Urinary bladder (tissue), 4 donors: ENCODE measurements at places on chromosomes 16 and 17.

- no peak for DNase-seq
Observed at GRCh38 chr17:64626827-64627226, 35.3 kb downstream of the SMURF2 start.

DNA sequence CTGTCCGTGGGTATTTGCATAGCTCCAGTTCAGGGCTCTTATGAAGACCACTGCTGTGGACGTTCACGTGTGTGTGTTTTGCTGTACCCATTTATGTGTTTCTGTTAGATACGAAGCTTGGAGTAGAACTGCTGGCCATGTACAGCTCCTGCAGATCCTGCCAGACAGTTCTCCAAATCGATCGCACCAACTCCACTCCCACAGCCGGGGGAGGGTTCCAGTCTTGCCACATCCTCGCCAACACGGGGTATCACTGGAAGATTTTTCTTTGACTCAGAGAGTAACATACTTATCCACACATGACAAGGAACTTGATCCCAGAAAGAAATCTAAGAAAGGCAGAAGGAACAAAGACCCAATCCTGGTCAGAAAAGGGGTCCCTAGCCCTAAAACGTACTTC, 37.4 kb downstream of the TMEM186 start:
- no peak for DNase-seq

DNA sequence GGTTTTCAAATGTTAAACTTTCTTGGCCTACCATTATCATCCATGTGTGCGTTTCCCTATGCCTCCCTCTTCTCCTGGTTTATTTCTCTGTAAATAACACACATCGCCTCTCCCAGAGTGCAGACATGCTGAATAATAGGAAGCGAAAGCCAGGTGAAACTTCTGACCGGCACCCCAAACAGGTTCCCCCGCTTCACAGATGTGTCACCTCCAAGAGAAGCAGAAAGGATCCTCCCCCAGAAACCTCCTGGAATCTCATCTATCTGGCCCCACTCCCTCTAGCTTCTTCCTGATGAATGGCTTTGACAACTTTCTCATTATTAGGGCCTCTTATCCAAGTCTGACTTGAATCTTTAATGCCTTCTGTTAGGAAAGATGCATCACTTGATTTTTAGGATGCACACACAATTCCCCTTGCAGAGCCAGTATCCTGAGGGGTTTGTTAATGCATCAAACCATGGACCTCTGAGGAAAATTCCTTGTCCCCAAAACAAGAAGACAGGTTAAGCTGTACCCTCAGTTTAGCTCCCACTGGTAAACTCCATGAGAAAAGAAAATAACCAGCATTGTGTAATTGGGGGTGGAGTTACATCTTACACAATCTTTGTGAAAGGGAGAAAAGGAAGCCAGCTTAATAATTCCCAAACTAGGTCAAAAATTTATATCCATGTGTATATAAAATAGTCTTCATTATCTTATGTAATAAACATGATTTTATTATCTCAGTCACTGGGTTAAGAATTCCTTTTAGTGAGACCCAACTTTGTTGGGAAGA, 20.1 kb upstream of the HYDIN start:
- DNase-seq = no peak

DNA sequence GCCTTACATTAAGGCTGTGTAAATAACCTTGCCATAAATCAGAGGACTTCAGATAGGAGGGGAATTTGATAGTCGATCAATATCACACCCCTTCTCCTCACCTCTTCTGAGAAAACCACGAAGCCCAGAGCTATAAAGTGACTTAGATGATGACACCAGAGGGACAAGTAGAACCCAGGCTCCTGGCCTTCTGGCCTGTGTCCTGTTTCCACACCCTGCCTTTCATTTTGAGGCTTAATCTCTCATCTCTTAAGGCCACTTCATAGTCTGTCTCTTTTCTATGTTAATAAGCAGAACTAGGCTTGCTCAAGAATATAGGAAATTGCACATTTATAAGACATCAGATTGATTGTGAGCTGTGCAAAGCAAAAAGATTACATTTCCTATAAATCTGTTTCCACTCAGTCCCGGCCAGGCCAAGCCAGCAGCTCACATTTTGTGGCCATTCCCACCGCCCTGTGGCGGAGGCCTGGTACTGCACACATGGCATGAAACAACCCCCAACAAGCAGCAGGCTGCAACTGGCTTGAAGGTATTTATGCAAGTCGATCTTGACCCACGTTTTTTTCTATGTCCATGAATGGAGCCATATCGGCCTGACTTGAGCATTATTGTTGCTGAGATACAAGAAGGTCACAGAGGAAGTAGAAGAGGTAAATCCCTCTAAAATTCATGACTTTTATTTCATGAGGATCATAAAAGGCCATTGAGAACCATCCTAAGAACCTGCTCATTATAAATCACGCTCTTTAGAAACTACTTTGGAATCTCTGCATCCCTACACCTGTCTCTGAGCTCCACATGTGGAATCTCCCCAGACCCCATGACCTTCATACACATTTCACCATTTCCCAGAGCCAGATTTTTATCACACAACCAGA, 93.7 kb downstream of the PMP22 start:
- peak; percentile 43 for DNase-seq

DNA sequence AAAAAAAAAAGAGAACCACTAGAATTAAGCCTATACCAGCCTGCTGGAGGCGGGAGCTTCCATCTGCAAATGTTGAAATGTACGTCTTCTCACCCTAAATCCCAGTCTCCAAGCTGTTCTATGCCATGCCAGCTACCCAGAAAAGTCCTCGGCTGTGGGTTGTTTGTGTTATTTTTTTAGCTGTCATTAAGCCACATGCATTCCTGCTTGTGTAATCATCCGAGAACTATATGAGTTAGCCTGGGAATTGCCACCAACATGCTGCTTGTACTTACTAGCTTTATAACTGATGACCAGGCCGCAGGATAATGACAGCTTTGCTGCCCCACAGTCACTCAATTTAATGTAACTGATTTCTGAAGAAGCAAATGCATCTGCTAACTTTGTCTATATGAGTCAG, 313.9 kb upstream of the SALL1 start:
- DNase-seq = no peak

DNA sequence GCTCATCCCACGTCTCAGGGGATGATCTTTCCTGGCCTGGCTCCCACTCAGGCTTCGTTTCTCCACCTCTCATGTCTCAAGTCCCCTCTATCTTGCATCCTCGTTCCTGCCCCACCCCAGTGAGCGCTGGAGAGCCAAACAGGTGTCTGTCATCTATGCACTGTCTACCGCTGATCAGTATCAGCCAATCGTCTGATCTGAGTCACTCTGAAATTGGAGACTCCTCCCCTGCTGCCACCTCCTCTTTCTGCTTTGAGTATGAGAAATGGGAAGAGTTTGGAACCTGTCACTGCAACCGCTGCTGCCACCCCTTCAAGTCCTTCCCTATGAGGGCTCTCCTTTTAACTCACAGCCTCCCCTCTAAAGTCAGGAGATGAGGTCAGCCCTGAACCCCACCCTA, 28.0 kb downstream of the FZD2 start:
- DNase-seq = no peak

- no peak for DNase-seq
Observed at GRCh38 chr17:75557075-75557851, 30.3 kb upstream of the MYO15B start.

GRCh38 chr16:82750068-82750467, 123.3 kb downstream of the CDH13 start:
- no peak for DNase-seq

DNA sequence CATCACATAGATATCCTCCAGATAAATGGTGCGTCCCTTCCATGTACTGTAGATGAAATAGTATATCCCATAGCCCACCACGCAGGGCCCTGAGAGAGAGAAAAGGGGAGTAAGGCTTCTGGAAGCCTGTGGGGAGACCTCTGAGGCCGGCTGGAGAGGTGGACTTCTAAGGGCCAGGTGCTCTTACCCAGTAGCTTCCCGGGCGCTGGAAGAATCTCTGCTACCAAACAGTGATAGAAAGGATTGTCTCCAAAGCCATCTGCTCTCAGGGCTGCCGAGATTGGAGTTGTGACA, 718 bp downstream of the SAT2 start:
- no peak for DNase-seq

- no peak for DNase-seq
Observed at GRCh38 chr16:49440156-49441065, 66.8 kb downstream of the C16orf78 start.

- no peak for DNase-seq
Observed at GRCh38 chr17:82679586-82680465, 18.7 kb downstream of the RAB40B start.

DNA sequence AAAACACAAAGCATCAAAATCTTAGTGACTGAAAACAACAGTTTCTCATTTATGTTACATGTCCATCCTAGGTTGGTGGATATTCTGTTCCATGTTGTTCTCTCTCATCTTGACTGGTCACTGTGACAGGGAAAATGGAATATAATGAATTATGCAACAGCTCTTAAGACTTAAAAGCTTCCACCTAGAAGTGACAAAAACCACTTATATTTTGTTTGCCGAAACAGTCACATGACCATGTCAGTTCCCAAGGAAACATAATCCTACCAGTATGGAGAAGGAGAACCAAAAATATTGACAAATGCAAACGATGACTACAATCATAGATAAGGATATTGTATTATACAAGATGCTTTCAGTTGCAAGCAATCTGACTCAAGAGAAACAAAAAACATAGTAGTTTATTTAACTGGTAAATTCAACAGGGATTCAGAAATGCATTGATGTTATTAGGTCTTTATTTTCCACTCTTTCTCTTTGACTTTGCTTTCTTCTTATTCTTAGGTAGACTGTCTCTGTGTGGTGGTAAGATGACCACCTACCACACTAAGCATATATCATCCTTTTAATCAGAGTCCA, 103.8 kb downstream of the SSH2 start:
- DNase-seq = no peak

- DNase-seq = no peak
Observed at GRCh38 chr17:40793832-40794231, 5.9 kb downstream of the KRT28 start.

- no peak for DNase-seq
Observed at GRCh38 chr17:66524877-66525276, 222.5 kb downstream of the PRKCA start.

- DNase-seq = no peak
Observed at GRCh38 chr17:58219789-58220183, 731 bp upstream of the MKS1 start.

DNA sequence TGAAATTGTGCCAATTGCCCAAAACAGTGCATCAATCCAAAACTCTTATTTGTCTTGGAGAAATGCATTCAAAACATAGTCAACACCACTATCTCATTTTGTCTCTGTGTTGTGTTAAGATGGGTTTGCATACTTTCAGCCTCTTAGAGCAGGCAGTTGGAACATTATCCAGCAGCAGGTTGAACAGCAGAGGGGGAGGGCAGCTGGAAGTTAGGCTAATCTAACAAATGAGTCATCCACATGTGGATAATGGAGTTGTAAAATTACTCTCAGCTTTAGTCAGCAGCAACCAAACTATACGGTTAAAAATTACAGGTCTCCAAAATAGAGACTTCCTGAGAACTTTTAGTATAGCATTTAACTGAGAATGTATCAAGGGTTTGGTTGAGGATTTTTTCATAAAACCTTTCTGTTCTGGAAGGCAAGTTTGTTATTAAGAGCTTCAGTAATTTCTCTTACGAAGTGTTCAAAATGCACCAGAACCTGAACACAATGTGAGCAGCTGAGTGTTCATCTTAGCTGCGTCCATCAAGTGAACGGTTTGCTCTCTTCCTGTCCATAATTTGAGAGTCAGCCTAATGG, 46.3 kb downstream of the PRKCA start:
- no peak for DNase-seq

GRCh38 chr16:67399218-67399733, 6.0 kb upstream of the TPPP3 start:
- no peak for DNase-seq

- DNase-seq = no peak
Observed at GRCh38 chr16:53896722-53897121, 192.8 kb downstream of the FTO start.

GRCh38 chr16:70160388-70160787, 13.2 kb upstream of the CLEC18C start:
- no peak for DNase-seq

- DNase-seq = no peak
Observed at GRCh38 chr17:36721560-36722120, 120.3 kb downstream of the MRM1 start.

- no peak for DNase-seq
Observed at GRCh38 chr16:46850619-46851555, 19.9 kb upstream of the C16orf87 start.

DNA sequence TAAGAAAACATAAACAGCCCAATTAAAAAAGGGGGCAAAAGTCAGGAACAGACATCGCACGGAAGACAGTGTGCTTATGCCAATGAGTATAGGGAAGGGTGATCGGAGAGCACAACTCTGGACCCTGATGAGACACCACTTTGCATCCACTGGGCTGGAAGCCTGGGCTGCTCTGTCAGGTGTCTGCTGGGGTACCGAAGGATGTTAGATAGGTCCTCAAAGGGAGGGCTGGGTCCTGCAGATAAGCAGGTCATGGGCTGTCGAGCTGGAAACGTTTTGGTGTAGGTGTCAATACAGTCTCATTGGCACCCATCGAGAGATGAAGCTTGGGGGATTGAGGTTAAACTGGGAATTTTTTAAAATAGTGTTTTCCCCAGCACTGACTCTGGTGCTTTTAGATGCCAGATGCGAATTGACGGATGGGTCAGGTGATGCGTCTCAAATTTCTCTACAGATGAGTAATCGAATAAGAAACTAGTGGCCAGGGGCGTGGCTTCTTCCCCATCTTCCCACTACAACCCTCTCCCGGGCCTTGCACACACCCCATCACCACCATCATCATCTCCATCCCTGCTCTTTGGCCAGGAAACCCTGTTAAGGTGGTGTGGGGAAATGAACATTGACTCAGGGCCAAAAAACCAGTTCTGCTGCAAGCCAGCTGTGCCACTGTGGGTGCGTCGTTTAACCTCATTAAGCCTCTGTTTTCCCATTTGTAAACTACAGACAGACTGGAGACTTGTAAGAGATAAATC, 47.8 kb upstream of the IRF8 start:
- DNase-seq = no peak

- no peak for DNase-seq
Observed at GRCh38 chr16:86930001-86930400, 351.7 kb downstream of the FOXL1 start.

DNA sequence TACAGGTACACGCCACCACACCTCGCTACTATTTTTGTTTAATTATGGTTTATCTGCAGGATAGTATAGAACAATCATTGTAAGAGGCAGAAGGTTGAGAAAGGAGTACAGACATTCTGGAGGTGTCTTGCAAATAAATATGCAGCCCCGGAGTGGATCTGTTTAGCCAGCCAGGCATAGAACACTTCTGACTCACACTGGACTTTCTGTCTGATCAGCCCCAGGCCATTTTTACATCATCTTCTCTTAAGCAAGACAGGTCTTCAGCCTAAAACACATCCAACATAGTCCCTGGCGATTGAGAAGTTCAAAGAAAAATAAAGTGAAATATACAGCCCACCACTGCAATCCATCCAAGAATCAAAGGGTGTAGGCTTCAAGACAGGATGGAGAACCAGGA, 81.4 kb downstream of the XYLT1 start:
- DNase-seq = no peak

DNA sequence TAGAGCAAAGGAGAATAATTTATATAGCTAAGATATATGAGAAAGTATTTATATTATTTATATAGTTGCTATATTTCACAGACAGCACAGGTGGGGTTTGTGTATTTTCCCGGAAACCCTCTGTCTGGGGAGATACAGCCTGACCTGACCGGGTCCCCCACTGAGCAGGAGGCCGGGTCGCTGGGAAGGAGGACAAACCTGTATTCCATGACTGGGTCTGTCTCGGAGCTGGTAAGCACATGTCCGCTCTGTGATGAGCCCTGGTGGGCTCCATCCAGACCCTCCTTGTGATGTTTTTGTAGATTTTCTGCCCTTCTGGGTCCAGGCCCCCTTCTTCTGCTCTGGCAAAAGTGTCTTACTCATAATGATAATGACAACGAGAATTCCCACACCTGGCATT, 27.7 kb downstream of the WNT9B start:
- no peak for DNase-seq
